ENCODE measurements at places on chromosomes 6 and 20.

DNA sequence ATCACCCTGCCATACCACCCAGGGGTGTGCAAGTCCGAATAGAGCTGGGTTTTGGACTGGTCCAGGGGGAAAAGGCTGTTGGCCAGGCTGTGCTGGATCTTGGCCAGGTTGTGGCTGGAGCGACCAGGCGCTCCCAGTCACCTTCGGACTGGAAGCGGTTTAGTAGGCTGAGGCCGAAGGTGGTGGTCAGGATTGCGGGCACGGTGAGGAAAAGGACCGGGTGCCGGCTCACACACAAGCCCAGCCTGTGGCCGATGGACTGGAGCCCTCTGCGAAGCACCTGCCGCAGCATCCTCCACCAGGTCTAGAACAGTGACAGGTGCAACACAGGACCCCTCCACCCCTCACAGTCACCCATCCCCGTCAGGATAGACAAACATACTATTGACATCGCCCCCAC lies 590.6 kb upstream of the PTCHD4 start:
- no peak for DNase-seq

- DNase-seq, result no peak
Measured at GRCh38 chr20:3307725-3308124, 68.7 kb upstream of the SLC4A11 start.

DNA sequence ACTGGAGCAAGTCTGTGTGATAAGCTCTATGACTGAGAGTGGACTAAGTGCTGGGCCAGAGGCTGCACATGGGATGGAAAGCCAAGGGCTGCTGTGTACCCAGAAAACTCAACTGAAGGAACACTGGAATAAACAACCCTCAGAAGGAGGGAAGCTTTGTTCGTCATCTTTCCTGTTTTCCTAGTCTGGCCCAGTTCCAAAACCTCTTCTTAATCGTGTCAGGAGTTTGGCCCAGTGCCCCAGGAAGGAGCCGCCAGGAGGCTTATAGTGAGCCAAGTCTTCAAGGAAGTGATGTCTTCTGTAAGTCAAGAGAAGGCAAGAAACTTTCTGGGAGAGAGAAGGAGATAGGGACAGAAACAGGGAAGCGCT lies 23.3 kb upstream of the TOP1 start:
- DNase-seq, result peak; percentile 50

- no peak for DNase-seq
Measured at GRCh38 chr6:168804331-168804730, 363.3 kb downstream of the SMOC2 start.

- no peak for DNase-seq
Measured at GRCh38 chr20:50043573-50044352, 61.0 kb downstream of the SNAI1 start.

GRCh38 chr6:137297887-137298286 lies 78.7 kb upstream of the IFNGR1 start:
- no peak for DNase-seq

- DNase-seq, result no peak
Measured at GRCh38 chr6:167705211-167705750, 121.4 kb upstream of the AFDN start.

DNA sequence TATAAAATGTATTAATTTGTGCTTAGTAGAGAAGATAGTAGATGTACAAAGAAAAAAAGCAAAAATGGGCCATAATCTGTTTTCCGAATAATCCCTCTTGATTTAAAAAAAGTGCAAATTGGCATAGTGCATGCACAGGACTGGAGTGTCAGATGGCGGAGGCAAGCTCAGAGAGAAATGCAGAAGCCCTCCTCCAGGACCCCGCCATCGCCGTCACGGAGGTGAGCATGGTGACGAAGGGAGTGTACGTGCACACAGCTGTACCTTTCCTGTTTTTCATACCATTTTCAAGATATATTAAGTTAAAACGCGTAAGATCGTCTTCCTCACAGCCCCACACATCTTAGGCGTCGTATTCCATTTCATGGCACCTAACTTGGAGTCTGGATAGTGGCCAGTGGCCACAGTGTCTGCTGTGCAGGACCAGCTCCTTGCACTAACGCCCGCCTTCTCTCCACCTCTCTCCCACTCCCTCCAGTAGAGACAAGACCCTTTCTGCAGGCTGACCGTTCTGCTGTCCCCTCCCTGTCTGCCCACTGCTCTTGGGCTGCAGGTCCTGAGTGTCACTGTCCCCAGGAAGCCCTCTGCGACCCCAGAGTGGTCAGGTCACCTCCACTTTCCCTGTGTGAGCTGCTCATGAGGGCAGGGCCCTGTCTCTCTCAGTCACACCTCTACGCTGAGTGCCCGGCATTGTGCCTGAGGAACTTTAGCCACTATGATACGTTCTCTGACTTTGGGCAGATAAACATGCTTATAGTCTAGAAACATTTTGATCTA lies 9.8 kb downstream of the DUSP22 start:
- DNase-seq, result no peak

DNA sequence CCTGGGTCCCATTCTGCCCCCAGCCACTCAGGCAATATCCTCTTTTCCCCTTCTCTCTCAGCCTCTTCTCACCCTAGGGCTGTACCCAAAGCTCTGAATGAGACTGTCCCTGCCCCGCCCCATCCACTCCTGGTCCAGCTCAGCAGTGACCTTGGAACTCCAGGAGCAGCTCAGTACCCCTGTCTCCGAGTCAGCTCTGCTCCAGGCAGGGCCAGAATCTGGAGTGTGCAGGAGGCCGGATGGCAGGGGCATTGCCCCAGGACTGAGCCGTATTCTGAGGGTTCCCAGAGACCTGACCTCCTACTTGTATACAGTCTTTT lies 2.0 kb upstream of the RAET1G start:
- DNase-seq, result no peak

DNA sequence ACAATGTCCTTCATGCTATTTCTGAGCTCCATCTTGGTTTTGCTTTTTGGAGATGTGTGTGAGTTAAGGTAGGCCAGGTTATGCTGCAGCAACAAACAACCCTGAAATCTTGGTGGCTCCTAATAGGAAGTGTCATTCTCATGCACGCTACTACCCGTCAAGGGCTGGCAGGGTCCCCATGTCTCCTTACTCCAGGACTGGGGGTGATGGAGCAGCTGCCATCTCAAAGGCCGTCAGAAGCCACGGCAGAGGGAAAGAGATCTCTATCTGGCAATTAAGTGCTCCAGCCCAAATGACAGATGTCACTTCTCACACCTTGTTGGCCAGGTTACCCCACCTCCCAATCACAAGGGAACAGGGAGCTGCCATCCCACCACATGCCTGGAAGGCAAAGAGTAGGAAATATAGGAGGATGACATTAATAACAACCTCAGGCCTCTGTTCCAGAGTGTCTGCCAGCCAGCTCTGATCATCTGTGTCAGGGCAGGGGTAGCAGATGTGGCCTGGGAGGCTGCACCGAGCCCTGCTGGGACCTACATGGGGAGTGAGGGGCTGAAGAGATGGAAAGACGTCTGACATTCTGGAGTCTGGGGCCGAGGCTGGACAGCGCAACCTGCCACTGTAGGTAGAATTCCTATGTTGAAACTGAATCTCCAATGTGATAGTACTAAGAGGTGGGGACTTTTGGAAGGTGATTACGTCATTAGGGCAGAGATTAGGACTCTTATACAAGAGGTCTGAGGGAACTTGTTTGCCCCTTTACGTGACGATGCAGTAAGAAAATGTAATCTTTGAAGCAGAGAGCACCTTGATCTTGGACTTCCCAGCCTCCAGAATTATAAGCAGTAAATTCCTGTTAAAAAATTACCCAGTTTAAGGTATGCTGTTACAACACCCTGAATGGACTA lies 4.8 kb upstream of the SDCBP2 start:
- no peak for DNase-seq

DNA sequence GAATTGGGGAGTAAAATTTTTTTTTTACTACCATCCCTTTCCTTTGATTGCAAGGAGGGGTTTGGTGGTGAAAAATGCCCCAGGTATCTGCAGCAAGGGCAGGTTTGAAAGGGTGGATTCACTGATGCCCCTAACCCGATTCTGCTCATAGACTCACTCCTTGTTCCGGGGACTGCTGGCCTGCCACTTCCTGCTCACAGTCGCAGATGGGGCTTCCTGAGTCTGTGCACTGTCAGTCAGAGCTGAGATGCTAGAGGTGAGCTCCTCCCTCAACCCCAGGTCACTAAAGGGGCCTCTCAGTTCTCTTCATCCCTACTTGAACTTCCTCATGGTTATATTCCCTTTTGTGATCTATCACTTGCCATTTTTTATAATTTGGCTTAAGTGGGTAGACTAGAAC lies 357.9 kb downstream of the FARS2 start:
- no peak for DNase-seq

DNA sequence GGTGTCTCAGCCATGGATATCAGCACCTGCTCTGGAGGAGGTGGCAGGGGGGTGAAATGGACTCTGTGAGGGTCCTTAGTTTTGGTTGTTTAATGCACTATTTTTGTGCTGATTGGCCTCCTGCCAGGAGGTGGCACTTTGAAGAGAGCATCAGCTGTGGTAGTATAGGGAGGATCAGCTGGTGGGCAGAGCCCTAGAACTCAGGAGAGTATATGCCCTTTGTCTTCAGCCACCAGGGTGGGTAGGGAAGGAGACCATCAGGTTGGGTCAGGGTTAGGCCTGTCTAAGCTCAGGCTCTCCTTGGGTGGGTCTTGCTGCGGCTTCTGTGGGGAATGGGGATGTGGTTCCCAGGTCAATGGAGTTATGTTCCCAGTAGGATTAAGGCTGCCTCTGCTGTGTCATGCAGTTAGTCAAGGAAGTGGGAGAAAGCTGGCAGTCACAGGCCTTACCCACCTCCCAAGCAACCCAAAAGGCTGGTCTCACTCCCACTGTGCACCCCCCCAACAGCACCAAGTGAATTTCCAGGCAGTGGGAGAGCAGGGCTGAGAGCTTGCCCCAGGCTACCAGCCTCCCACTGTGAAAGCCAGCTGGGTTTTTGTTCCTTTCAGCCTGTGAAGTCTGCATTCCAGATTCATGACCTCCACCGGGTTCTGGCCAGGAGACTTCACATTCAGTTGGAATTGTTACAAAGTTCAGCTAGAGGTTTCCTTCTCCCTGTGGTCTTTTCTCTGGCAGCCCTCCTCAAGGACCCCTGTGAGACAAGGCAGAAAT lies 5.7 kb upstream of the OSTM1 start:
- DNase-seq, result peak; percentile 13

- no peak for DNase-seq
Measured at GRCh38 chr6:56850626-56851025, 104.3 kb upstream of the BEND6 start.

DNA sequence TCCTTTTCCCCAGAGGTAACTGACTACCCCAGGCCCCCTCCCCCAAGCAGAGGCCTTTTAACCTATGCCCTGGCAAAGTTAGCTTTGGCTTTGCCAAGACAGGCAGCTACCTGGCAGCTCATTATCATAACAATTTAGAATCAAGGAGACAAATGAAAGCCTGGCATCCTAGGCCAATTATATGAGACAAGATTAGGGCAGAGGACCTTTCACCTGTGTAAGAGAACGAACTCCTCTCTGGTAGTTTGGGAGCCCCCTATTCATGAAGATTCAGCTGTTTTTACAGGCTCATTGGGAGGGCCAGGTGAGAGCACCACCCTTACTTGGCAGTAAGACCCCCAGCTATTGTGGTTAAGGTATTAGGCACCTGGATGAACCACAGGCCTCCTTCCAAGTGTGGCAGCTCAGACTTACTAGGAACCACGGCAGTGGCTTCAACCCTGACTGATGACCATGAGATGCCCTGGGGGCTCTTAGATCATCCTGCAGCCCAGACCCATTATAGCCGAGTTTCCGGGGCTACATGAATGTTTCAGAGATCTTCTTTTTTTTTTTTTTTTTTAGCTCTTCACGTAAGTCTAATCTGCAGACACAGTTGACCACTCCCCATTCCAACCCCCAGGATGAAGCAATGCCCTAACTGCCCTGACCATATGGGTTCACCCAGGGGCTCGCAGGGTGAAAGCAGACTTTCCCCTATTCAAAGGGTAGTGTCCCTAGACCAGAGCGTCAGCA lies 56.2 kb downstream of the RAB44 start:
- no peak for DNase-seq

- no peak for DNase-seq
Measured at GRCh38 chr6:15512721-15513120, 150.1 kb downstream of the DTNBP1 start.

- DNase-seq, result no peak
Measured at GRCh38 chr6:38192011-38192410, 372.5 kb downstream of the ZFAND3 start.

- no peak for DNase-seq
Measured at GRCh38 chr6:112983713-112984261, 636.7 kb downstream of the RFPL4B start.
